ENCODE measurements at places on chromosomes 1 and 21.

DNA sequence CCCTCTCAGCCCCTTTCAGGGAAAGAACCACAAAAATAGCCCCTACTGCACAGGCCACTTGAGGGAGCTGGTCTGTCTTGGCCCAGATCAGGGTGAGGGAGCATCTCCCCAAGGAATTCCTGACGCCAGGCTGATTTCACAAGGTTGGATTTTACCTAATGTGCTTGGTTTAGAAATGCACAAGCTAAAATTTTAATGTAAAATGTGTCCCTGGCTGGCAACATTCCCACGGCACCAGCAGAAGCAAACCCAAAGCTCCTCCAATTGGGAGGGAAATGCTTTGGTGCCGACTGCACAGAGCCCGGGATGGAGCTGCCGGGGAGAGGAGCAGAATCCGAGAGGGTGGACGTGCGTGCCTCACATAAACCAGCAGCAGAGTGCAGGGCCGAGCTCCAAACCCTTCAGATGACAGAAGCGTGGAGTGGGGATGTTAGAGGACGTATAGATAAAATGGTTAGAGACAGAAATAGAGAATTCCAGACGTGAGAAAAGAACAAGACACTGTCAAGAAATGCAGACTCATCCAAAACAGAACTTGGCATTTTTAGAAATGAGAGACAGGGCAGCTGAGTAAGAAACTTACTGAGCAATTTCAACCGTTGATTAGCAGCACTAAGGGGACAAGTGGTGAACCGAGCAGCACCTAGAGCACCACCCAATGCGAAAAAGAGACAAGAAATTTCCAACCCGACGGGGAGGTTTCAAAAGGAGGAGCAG is 41.6 kb upstream of the TMEM52 start:
- DNase-seq = no peak

- DNase-seq = no peak
These were observed 94.8 kb upstream of the TMPRSS15 start for GRCh38 chr21:18498431-18498830.

GRCh38 chr1:58782178-58783089 is 1.4 kb downstream of the JUN start:
- DNase-seq = peak; percentile 14

GRCh38 chr1:188270497-188270896 is 1441.7 kb downstream of the PLA2G4A start:
- DNase-seq = no peak

DNA sequence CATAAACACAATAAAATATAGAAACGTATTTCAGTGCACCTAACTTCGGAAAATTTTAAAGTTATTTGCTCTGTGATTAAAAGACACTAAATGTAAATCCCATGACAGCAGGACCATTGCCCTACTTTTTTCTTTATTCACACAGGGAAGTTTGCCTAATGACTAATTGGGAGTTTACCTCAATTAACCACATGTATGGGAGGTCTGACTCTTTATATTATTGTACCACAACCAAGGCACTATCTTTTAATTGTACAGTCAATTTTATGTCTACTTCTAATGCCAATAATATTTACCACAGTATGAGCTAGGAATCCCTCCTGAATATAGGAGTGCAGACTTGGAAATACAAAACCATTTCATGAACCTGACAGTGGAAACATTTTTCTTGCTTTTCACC is 360.8 kb upstream of the NEGR1 start:
- no peak for DNase-seq

DNA sequence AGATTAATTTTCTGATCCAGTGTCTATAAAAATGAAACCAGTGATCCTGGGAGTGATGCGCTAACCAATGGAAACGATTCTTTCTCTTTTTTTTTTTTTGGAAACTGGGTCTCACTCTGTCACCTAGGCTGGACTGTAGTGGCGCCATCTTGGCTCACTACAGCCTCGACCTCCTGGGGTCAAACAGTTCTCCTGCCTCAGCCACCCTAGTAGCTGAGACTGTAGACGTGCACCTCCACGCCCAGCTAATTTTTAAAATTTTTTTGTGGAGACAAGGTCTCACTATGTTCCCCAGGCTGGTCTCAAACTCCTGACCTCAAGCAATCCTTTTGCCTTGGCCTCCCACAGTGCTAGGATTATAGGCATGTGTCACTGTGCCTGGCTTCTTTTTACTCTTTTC is 3.4 kb upstream of the RCC2 start:
- DNase-seq = no peak

- no peak for DNase-seq
These were observed 10.2 kb downstream of the C1orf216 start for GRCh38 chr1:35708441-35708921.

DNA sequence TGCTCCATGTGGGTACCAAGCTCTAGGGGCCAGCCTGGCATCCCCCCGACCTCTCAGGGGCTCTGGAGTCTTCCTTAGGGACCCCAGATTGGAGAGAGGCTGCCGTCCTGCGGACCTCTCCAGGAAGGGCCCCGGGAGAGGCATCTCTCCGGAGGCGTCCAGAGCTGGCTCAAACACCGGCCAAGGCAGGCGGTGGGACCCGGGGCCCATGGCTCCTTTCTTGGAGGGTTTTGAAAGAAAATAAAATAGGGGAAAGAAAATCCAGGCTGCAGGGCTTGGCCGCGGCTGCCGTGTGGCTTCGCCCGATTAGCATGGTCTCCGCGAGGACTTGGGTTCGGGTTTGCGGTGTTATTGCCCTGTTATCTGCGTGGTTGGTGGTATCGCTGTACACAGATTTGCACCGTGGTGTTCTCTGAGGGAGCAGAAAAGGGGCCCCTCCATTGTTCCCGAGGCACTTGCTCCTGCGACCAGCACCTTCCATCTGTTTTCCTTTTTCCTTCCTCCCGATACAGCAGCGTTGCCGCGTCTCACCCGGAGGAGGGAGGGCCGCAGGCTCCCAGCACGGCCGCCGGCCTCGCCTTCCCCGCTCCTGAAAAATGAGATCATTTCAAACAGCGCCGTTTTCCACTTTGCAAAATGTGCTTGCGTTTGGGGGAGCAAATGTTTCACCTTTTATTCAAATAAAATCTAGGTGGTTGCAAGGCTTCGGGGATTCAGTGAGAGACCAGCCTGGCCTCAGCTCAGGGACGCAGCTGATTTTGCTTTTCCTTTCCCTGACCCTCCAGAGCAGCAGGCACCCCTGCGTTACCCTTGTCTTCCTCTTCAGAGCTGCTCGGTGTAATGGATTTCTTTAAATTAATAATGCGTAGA is 86.3 kb downstream of the PRDM16 start:
- no peak for DNase-seq

DNA sequence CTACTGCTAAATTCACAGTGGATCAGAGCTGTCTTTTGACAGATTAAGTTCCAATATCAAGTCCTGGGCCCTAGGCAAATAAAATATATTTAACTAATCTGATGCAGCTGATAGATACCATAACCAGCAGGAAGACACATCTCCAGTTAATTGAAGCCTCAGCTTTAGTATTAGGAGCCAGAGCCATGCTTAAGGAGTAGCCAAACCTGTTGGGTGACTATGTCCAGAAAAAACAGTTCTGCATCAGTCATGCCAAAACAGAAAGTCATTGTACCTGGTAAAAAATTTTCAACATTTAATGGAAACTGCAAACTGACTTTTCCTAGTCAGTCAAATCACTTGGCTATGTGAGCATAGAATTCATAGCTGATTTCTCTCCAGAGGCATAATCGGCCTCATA is 200.5 kb upstream of the RUNX1 start:
- no peak for DNase-seq

DNA sequence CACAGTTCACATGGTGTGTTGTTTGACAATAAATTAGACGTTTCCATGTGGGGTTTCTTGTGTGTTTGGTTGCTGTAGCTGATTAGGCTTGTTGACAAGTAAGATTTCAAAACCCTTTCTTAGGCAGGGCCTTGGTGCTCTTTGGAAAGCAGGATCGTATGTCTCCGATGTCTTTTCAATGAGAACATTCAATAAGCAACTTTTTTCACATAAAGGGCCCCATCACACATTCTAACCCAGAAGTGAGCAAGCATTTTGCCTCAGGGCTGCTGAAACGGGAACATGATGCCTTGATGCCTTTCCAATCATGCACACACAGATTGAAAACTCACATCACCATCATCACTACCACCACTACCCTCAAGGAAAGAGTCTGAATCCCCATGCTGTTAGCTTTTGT is 33.1 kb downstream of the LPAR3 start:
- DNase-seq = no peak

- DNase-seq = no peak
These were observed 1577.0 kb downstream of the NCAM2 start for GRCh38 chr21:22575165-22575584.

DNA sequence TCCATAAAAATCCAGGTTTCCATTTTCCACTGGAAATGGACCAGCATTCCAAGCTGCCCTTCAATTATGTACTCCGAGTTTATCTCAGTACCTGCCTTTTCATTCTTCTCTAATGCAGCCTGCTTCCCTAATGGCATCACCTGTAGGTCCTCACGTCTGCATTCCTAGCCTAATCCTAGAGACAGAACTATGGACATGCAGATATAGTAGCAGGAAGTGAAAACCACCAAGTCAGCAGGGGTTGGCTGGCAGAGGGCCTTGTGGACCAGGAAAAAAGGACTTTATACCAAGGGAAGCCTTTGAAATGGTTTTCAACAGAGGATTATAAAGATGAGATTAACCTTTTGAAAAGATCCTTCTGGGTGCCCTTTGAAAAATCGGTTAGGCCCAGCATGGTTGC is 135.7 kb upstream of the L1TD1 start:
- no peak for DNase-seq

- DNase-seq = no peak
These were observed 630.0 kb downstream of the LMO4 start for GRCh38 chr1:87958716-87959115.

- DNase-seq = no peak
These were observed 59.6 kb downstream of the SDCCAG8 start for GRCh38 chr1:243315455-243315854.

GRCh38 chr1:171188388-171189266 is 3.5 kb downstream of the FMO2 start:
- no peak for DNase-seq

- no peak for DNase-seq
These were observed 81.0 kb downstream of the TAS1R2 start for GRCh38 chr1:18778437-18778836.

- no peak for DNase-seq
These were observed 11.8 kb downstream of the HTR6 start for GRCh38 chr1:19676438-19676922.

DNA sequence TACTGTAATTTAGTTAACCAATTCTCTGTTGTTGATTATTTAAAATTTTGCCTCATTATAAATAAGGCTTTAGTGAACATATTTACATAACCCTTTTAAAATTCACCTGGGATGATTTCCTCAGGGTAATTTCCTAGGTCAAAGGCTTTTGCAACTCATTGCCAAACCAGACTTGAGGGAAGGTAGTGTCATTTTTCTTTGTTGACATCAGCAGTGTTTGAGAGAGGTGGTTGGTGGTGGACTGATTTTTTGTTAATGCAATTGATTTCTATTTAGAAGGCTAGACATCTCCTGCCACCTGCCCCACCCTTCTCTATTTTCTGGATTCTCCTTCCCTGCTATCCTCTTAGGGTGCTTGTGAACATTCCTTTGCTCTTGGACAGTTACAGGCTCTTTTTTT is 116.8 kb downstream of the HHAT start:
- DNase-seq = no peak

GRCh38 chr1:41891199-41891896 is 27.4 kb downstream of the HIVEP3 start:
- peak; percentile 20 for DNase-seq

- DNase-seq = no peak
These were observed 262.6 kb upstream of the SGIP1 start for GRCh38 chr1:66271216-66271903.

- DNase-seq = no peak
These were observed 23.2 kb downstream of the CRCT1 start for GRCh38 chr1:152537496-152537895.

DNA sequence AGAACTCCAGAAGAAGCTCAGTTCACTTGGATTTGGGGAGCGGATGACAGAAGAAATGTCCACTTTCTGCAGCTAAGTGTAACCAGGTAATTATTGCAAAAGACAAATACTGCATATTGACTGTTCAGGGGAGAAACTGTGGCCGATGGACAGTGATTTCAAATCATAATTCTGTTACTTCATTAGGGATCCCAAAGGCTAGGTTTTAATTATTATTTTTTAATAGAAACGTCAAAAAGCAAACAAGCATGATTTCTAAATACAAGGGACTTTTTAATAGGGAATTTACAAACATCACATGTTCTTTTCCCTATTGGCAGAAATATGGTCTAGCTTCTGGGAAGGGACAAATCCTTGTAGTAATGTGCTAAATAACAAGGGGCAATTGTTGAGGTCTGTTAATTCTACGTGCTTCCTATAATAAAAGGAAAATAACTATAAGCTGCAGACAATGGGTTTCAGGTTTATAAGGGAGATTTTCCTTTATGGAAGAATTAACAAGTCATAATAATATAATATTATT is 15.5 kb downstream of the DIPK1A start:
- no peak for DNase-seq

GRCh38 chr1:39392851-39393573 is 98.4 kb upstream of the BMP8A start:
- no peak for DNase-seq

DNA sequence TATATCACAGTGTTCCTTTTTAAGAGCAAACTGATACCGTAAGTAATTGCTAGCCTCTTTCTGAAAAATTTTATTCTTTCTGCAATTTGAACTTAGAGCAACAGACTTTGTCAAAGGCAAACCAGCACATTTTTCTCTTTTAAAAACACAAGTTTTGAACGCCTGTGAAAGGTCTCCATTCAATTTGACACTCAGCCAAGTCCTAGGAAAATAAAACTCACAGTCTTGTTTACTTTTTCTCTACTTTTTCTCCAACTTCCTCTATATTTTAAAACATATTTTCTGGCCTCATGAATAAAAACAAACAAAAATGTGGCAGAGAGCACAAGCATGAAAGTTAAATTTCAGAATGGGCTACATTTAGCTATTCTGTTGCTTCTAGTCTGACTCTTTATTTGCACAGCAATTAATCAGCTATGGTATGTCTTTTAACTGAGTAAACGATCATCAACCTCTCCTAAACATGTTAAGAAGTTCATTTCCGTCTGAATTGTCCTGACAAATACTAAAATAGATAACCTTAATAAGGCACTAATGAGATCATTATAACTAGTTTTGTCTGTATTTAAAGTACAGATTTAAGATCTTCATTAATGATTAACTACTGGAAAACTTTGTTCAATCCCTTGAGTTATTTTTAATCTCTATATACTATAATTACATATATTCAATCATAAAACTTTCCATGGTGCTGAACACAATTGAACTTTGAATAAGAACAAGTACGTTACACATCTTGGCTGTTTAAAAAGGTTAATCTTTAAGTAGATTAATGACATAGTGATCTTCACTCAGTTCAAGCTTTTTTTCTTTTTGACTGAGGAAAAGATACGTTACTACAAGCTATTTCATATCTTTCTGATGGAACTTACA is 550.6 kb downstream of the PTBP2 start:
- no peak for DNase-seq

- DNase-seq = no peak
These were observed 3.4 kb upstream of the OR10K1 start for GRCh38 chr1:158458263-158458662.

All from stimulated activated CD8-positive, alpha-beta memory T cell treated with anti-CD3 and anti-CD28 coated beads, Interleukin-2, amount 100 ng/mL, for 1 hour (primary cell).